CD4-positive, alpha-beta T cell (primary cell): ENCODE measurements at places on chromosomes 1 and 21.

DNA sequence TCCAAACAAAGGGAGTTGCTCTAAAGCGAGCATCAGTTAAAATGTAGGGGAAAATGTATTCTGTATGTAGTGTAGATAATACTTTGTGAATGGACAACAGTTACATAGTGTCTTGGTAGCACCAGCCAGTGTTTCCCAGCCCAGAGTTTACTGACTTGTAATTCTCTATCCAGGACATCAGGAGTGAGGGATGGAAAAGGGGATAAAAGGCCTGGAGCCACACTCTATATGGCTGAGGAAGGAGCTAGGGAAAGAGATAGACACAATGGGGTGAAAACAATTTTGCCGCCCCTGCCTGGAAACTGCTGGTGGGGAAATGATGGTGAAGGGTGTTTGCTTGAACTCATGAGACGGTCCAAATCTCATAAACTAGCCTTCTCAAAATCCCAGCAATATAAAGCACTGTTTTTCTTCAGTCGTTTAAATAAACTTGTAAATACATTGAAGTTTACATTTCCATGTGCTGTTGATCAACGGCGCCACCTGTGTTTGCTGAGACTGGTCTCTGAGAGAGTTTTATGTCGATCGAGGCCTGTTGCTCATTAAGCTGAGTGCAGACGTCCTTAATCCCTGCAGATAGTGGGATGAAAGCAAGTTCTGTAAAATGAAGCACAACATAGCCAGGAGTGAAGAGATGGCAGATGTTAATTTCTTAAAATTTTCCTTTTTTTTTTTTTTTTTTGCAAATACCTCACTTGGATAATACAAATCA, 27.9 kb upstream of the AGO1 start:
- no peak for DNase-seq

GRCh38 chr1:62732331-62732730, 44.1 kb upstream of the DOCK7 start:
- DNase-seq = no peak

GRCh38 chr1:43625063-43625780, 24.7 kb upstream of the KDM4A start:
- DNase-seq = no peak

DNA sequence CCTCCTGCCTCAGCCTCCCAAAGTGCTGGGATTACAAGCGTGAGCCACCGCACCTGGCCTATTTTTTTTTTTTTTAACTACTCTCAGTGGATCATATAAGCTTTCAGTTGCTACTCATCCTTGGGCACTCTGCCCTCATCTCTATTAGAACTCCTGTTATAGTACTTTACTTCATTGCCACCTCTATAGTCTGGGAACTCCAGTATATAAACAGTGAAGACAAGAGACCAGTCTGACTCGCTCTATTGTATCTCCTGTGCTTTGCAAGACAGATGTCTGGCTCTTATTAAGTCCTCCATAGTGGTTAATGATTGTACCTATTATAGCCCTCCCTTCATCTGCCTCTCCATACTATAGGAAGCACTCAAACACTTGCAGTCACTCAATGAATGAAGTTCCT, 15.1 kb downstream of the KHDRBS1 start:
- DNase-seq = no peak

DNA sequence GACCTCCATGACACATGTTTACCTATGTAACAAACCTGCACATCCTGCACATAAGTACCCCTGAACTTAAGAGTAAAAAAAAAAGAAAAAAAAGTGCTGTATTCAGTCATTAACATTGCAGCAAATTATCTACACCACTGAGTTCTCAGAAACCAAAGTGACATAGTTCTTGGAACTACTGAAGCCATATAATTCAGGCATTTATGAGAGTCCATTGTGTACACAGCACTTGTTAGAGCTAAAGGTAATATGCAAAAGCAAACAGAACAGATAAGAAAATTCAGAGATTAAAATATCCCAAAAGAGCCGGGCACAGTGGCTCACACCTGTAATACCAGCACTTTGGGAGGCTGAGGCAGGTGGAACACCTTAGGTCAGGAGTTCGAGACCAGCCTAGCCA, 38.0 kb downstream of the F5 start:
- DNase-seq = no peak

DNA sequence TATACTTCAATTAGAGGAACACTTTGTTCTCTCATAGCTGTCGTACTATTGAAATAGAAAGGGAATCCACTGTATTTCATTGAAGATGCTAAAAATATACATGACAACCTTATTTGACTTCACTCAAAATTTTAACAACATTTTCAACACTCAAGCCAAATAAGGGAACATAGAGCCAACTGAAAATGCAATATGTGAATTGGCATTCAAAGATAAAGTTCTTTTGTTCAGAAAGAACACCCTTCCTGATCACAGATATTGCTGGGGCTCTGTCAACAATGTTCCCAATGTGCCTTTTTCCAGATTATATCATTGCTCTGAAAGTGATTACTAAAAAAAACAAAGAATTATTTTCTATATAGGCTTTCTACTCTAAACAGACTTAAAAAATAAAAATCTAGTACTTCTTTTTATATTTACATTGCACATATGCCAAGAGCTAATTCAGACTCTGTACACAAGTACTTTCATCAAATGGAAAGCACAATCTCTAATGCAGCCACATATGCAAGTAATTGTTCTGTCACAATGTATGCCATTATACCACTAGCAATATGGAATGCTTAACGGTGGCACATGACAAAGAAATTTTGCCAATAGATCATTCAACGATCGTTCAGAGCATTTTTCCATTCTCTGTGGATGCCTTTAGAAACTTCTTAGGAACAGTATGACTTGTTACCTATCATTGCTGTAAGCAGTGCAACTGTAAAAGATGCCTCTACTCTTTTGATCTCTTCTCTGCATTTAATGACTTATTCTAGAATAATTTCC, 171.0 kb downstream of the EIF4G3 start:
- no peak for DNase-seq

DNA sequence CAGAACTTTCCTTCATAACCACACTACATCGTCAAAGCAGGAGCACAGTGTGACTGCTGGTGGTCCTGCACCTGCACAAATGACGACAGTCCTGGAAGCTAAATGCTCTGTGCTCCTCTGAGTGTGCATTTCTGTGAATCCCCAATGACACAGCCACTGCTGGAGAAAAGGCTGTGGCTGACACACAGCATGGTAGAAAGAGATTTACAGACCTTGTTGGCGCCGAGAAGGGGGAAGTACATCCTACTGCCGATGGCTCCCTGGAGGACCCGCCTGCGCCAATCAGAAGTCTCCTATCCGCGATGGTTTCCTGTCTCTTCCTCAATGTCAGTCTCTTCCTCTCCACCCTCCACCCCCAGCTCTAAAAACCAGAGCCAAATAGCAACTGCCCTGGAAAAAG, 115.4 kb upstream of the RAB4A start:
- no peak for DNase-seq

DNA sequence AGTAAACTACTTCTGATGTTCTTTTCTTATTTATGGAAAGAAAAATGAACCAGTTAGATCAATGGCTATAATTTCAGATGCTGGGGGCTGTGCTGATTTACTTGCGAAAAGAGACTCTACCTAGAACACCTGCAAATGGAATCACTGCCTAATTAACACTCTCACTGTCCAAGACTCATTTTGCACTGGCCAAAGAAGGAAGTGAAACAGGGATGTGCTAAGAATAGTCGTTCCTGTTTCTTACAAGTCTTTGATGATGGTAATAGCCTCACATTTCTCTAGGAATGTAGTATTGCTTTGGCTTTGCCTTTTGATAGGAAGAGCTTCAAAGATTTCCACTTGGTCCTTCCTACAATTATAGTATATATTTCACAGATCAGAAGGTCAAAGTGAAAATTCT, 12.7 kb upstream of the TSNAX start:
- no peak for DNase-seq

- no peak for DNase-seq
Observed at GRCh38 chr1:45854724-45855123, 51.3 kb downstream of the MAST2 start.

GRCh38 chr21:45954261-45954660, 27.3 kb upstream of the COL6A1 start:
- DNase-seq = no peak
